ENCODE measurements at places on chromosomes 2 and 18. TPM values are rescaled to one million over a fixed set of nuclear protein-coding genes. Genes with fewer than 3 reads are reported as not detected.
A peak's percentile ranks its signal among the peaks of the same experiment; 100 is the strongest.

GRCh38 chr2:150605664-150606063 is 118.2 kb upstream of the RND3 start:
- DNase-seq: no peak

DNA sequence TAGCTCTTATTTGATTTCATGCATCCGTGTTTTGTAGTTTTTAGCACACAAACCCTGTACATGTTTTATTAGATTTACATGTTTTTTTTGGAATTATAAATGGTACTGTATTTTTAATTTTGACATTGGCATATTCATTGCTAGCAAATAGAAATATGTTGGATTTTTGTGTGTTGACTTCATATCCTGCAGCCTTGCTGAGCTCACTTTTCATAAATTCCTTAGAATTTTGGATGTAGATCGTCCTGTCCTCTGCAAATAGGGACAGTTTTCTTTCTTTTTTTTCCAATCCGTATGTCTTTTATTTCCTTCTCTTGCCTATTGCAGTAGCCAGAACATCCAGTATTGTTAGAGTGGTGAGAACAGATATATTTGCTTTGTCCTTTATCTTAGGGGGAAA is 46.7 kb upstream of the GPR17 start:
- peak; percentile 14 for DNase-seq

CREG2 gene
- total RNA-seq: not detected

DNA sequence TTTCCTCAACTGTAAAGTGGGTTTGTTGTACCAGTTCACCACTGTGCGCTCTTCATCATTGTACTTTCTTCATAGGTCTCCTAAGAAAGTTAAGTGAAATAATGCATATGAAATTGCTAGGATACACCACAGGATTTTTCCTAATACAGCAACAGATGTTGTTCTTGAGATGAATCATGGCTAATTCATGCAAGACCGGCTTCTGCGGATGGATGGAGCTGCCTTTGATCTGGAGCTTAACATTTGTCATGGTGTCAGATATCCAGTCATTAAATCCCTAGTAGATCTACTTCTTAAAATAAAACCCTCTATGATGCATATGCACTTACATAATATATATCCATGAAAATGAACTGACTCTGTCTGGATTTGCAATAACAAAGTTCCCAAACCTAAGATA is 114.1 kb downstream of the COL6A3 start:
- peak; percentile 99 for DNase-seq

DNA sequence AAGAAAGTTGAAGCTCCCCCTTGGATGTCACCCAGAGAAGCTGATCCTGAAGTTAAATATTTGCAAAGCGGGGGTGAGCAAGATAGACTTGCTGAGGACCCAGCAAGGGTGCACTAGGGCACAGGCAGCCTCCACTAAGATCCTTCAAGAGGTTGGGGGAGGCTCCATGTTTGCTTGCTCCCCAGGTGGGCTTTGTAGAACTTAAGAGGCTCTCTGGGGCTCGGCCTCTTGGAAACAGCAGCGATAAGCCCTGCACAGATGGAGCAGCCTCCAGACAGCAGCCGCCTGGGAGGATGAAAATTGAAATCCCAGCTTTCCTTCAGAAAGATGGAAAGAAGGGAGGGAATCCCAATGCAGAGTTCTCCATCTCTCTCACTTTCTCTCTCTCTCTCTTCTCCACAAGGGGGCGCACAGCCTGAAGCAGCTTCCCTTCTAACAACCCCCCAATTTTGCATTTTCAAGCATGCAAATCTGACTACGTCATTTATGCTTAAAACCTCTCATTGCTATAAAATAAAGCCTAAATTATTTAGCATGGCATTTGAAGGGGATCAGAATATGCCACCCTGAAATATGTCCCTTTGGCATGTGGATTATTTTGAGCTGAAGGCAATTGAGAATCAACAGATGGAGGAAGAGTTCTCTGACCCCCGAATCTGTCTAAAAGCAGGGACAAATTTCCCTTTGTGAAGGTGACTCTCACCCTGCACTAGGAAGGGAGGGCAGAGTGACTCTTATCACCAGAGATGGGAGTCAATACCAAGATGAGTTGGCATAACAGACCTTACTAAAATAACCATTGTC is 185.7 kb upstream of the KLHL29 start:
- peak; percentile 38 for DNase-seq

GRCh38 chr2:49248506-49248905 is 94.2 kb upstream of the FSHR start:
- peak; percentile 96 for DNase-seq

GRCh38 chr2:45982096-45982495 is 315.1 kb upstream of the EPAS1 start:
- no peak for DNase-seq

FAM110C gene
- total RNA-seq: not detected

MEX3C gene
- total RNA-seq: 42.8 TPM

DNA sequence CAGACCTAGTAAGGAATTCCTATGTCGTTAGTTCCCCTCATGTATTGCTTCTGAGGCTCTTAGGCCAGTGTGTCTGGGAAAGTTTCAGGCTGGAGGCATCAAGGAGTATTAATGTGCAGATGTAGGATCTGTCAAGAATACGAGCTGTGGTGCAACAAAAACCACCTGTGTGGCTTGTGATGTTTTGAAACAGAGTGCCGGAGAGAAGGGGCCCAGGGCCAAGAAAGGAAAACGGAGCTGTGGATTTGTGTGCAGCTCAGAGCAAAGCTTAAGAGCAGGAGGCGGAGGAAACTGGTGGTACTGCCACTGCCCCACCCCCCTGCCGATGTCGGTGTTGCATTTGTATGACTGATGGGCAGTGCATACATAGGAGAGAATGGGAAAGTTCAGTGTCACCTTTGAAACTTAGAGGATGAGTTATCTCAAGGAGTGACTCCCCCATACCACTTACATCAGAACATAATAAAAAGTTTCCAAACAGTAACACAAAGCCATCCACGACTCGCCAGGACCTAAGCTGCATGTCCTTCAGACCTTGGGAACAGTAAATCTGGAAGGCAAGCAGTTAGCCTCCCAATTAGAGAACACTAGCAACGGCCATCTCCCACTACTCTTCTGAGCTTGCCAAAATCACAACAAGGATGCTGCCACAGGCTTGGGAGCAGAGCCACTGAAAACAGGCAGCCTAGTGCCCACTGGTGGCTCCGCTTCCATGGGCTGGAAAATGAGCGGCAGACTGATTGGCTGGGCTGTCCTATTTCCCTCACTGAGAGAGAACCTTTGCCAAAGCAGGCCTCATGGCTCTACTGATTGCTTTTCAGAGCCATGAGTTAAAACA is 152.7 kb upstream of the NT5C1B start:
- DNase-seq: peak; percentile 79

RIF1 gene
- 43.9 TPM for total RNA-seq

GRCh38 chr2:37268111-37268510 is 36.7 kb downstream of the NDUFAF7 start:
- no peak for DNase-seq

DNA sequence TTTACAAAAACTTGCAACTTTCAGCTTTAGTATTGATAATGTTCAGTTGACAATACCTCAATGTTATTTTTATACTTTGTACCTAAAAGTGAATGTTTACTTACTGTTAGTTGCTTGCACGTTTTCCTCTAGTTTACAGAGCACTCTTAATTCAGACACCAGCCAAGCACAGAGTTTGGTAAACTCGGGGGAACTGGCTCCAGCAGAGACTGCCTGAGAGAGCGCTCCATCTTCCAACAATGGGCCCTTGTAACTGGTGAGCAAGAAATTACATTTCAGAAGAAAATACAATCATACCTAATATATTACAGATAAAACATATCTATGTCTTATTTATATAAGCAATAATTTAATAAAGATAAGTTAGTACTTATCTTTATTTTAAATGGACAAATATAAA is 3.7 kb downstream of the FAM98A start:
- no peak for DNase-seq

GRCh38 chr2:197677483-197677882 is 2.1 kb upstream of the RFTN2 start:
- peak; percentile 53 for DNase-seq

DNA sequence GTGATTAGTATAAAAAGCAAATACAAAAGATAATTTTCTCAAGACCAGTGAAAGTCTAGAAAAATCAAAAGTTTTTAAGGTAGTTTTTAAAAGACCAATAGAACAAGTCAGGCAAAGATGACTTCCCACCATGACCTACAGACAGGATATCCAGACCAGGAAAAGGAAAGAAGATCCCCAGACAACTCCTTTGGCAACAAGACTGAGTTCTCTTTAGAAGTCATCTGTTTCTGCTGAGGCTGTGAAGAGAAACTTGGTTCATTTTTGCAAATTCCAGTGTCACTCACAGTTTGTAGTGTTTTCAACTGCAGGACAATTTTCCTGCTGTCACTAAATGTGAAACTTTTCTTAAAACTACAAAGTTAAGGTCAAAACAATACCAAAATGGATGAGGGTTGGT is 240.9 kb upstream of the SIX2 start:
- DNase-seq: no peak

GKN1 gene
- not detected for total RNA-seq

REG3G gene
- total RNA-seq: not detected

- peak; percentile 21 for DNase-seq
These were observed 32.7 kb downstream of the SFT2D3 start for GRCh38 chr2:127733816-127734537.

- DNase-seq: no peak
These were observed 46.2 kb downstream of the UNC80 start for GRCh38 chr2:209817844-209818271.

- peak; percentile 74 for DNase-seq
These were observed at the start of gene EGR4 for GRCh38 chr2:73293534-73294171. Gene EGR4 (minus strand): TSS chr2:73293548. CDS start chr2:73293317, 231 bp downstream.

DNA sequence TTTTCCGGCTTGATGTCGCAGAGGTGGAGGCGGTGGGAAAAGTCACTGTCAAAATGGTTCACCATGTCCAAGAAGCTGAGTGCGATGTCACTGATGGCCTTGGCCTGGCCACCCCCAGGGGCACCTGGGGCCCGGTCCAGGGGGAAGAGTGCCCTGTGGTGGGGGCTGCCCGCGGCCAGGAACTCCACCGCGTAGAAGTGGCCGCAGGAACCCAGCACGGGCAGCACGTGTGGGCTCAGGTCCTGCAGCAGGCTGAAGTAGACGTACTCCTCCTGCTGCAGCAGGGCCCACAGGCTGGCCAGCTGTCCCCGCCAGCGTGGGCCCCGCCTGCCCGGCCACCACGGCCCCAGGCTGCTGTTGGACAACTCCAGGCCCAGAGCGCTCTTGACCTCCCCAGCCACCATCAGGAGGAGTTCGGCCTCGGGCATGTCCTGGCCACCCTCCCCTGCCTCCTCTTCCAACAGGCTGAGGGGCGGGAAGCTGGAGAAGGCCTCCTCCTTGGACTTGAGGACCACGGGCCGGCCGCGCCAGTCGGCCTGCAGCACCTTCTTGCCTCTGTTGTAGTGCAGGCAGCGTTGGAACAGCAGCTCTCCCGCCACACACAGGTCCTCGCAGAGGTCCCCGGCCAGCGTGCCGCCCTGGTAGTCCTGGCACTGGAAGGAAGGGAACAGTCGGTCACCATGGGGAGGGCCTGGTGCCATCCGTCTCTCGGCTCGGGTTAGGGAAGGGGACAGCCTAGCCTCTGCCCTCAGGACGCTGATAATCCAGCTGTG is 10.3 kb downstream of the DIPK1C start:
- no peak for DNase-seq

GRCh38 chr2:18611184-18611583 is 21.8 kb upstream of the NT5C1B start:
- DNase-seq: peak; percentile 90

CD8B2 gene
- not detected for total RNA-seq

IL1F10 gene
- total RNA-seq: not detected

- DNase-seq: no peak
These were observed 791.7 kb downstream of the METTL4 start for GRCh38 chr18:1779587-1779986.

- DNase-seq: no peak
These were observed 378.7 kb downstream of the PARD3B start for GRCh38 chr2:204923957-204924356.

RAB27B gene
- 1.3 TPM for total RNA-seq

DNA sequence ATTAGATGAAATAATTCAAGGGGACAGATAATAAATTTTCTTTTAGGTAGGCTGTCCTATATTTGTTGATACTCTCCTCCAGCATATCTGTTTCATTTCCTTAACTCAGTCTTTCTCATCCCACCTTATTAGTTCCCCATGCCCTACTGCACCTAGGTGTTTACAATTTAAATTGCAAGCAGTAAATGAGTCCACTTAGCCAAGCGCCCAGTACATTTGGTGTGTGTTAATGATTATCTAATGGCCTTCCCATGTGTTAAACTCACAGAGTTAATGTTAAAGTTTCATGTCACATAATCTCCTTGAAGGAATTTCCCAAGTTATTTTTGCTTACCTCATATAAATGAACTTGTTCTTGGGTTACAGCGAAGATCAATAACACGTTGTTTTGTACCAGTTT is 31.2 kb downstream of the ITGB6 start:
- DNase-seq: no peak

GRCh38 chr2:219266886-219267285 is 12.3 kb upstream of the DNAJB2 start:
- DNase-seq: no peak

- no peak for DNase-seq
These were observed 70.3 kb upstream of the DOCK10 start for GRCh38 chr2:225112362-225113126.

GRB14 gene
- total RNA-seq: not detected

GRCh38 chr2:100066856-100067255 is 75.5 kb downstream of the AFF3 start:
- DNase-seq: no peak

Data from IMR-90 (cell line).